ENCODE measurements at places on chromosomes 3 and 15.

DNA sequence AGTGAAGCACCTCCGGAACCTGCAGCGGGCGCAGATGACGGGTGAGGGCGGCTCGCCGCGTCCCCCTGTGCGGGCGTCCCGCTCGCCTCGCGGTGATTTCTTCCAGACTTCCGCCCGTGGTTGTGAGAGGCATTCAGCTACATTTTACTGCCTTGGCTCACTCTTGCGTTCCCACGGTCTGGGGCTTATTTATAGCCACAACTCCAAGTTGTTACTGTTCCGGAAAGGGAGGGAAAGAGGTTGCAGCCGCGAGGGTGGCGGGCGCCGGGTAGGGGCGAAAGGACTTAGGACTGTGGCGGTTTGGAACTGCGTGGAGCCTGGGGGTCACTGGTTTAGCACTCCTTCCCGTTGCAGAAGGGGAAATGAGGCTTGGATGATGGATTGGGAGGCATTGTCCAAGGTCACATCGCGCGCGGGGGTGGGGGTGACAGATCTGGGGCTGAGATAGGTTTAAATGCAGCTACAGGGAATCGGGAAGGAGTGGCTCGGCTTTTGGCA is 1.1 kb downstream of the HES1 start:
- no peak for DNase-seq

DNA sequence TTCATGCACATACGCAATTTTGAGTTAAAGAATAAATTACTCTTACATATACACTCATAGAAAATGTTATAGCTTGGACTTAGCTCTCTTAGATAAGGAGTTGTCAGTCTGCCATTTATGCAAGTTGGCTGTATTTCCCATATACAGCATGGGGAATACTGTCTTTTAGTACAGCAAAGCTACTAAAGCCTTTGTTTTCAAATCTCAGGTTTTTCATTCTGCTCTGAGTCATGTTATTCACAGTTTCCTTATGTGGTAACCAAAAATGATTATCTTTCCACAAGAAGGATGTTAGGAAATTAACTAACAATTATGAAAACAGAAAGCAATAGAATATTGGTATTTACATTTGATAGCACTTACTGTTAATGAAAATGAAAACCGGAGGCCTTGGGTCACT is 4.3 kb upstream of the TIPARP start:
- no peak for DNase-seq

DNA sequence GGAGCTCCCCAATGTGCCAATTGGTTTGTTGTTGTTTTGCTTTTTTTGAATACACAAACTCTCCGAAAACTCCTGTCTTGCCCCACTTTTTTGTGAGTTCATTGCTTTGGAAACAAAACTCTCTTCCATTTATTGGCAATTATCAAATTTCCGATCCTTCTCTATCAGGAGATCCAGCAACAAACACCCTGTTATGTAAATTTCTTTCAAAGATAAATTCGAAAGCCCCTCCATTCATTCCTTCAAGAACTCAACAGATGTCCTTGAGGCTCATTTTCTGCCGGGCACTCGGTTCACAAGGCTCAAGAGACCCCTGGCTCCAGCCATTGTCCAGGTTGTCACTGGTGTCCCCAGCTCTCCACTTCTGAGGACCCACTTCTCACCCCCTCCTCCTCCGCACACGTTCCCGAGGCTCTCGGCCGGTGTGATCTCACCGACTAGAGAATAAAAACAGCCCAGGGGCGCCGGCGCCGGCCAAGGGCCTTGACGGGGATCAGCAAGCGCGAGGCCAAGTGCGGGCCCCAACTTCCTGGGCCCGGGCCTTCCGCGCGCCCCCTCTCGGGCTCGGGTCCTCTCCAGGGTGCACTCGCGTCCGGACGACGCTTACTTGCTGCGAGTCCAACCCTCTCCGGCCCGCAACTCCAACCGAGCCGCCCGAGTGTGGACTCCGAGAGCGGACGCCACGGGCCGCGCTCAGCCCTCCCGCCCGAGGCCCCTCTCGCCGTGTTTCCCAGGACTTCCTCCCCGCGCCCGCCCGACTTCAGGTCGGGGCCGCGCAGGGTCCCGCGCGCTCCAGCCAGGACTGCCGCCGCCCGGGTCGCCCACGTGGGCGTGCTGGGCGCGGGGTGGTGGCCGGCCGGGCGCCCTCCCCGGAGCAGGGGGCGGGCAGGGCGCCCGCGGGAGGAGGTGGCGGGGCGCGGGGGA is 533 bp upstream of the SMAD3 start:
- DNase-seq, result peak; percentile 61

DNA sequence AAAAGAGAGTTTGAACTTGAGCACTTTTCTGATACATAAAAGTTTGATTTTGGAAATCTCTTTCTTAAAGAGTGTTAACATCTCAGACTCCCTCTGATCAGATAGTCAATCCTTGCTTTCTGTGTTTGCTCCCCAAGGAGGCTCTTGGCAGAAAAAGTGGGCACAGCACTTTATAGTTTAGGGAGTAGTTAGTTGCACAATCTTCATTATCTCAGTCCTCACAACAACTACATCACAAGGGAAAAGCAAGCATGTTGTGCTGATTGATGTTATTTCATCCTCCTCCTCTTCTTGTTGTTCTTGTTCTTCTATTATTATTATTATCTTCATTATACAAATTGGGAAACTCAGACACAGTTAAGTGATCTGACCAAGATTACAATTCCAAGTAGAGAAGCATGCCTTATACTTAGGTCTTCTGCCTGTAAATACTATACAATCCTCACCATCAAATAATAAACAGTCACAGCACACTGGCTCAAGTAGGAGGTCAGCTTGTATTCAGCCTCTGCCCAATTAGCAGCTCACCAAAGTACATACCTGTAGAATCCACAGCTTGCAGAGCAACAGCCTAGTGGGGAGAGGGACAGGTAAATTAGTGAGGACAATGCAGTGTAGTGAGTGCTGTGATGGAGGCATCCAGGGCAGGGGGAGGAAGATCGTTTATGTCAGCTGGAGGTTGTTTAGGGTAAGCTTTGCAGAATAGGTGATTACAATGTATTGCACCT is 304.1 kb upstream of the MME start:
- no peak for DNase-seq

GRCh38 chr15:65981837-65982626 is 112.7 kb downstream of the RAB11A start:
- peak; percentile 52 for DNase-seq

Data from NT2/D1 (cell line).